ENCODE measurements at places on chromosomes 7 and 10.

GRCh38 chr7:138460176-138460648 is at the start of gene TRIM24:
Gene TRIM24 (plus strand): TSS chr7:138460259. CDS start chr7:138460549, 290 bp downstream.
- DNase-seq, result no peak

- DNase-seq, result no peak
Measured at GRCh38 chr7:130425796-130426195, 15.0 kb downstream of the CEP41 start.

DNA sequence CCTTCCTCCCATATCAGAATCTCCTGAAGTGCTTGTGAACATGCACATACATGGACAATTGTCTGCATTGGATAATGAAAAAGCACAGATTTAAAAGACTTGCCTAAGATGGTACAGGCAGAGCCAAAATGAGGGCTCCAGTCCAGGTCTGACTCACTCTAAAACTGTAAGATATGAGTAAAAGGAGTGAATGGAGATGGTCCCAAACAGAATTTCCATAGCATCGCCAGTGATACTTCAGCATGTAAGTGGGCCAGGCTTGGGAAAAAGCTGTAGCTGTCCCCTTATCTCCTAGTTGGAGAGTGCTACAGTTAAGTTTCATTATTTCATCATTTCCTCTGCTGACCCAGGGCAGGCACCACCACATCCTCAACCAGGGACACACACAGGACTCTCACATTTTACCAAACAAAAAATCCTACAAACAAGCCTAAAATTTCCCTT is 26.4 kb upstream of the IL6 start:
- DNase-seq, result no peak

- no peak for DNase-seq
Measured at GRCh38 chr10:99975942-99976809, 33.6 kb downstream of the DNMBP start.

GRCh38 chr10:1195828-1196227 is 139.6 kb downstream of the WDR37 start:
- DNase-seq, result no peak

- peak; percentile 18 for DNase-seq
Measured at GRCh38 chr10:105950410-105950809, 1214.1 kb downstream of the SORCS1 start.

DNA sequence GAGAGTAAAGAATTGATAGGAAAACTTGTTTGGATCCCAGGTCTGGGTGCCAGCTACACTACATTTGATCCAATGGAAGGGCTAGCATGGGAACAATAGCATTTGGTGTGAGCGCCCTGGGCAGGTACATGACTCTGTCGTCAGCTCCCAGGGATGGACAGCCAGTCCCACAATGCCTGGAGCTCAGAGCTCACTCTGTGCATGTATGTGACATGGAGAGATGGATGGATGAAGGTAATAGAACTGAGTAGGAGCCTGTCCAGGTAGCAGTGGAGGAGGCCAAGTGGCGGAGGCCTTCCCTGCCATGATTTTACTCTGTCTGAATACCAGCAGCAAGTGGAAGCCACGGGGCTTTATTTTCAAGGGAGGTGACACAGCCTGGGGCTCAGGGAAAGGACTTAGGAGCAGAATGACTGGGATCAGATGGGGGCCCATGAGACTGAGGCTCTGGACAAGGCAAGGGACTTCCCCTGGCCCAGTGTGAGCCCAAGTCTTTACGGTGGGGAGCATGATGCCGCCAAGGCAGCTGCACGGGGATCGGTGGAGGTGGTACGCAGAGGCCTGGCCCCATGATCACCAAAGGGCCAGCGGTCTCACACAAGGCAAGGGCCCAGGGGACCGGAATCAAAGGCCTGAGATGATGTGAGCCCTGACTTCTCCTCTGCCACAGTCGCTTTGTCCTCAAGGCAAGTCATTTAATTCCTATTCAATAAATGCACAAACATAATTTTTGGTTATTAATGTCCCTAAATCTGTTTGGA is 5.9 kb downstream of the PTPRE start:
- no peak for DNase-seq

DNA sequence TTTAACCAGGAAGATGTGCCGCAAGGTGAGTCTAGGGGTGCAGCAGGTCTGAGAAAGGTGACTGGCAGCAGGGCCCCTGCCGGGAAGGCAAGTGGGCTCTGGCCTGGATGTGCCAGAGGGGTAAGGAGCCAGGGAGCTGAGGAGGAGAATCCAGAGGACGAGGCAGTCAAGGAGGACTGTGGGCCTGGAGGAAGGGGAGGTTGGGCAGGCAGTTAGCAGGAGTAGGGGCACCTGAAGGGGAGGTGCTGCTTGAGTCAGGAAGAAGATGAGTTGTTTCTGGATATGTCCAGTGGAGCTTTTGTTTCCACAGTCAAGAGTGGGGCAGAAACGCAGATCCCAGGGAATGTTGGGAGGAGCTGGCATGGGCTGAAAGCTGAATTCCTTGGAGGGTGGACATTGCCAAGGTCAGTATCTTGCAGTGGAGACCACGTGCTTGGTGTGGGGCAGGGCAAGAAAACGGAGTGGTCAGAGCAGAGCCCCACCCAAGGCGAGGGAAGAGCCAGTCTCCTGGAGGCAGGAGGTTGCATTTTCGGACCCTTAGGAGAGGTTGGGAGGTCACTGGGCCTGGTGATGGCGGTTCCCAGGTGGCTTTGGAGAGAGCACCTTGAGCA is 34.0 kb downstream of the MINDY4 start:
- DNase-seq, result no peak

DNA sequence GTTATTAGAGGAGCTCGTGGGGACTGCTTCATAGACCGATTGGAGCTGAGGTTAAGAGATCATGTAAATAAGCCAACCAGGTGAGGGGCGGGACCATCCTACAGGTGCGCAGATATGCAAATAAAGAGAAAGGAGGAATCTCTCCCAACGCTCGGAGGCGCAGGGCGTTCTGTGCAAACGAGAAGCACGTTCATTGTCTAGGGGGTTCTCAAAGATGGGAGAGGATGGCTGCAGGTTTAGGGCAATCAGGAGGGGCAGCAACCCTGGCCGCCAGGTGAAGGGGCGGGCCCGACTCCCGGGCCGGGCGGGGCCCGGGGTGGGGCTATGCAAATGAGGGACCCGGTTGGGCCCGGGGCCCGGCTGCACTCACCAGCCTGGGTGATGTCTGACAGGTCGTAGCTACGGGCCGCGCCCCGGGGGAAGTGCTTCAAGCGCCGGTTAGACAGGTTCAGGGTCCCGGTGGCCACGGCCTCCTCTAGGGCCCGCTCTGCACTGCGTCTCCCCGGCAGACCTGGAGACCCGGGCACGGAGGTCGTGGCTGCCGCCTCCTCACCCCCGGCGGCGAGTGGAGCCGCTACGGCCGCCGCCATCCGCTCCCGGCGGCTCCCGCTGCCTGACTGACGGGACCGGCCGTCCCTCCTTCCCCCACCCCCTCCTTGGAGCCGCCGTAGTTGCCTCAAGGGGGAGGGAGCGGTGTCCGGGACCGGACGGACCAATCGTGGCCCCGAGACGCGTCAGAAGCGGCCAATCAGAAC is at the start of gene LRCH4:
Gene LRCH4, minus strand, starts transcription at position 619 of the 755 bp plus-strand sequence. Its CDS starts 29 bp downstream, at position 590.
- DNase-seq, result no peak

DNA sequence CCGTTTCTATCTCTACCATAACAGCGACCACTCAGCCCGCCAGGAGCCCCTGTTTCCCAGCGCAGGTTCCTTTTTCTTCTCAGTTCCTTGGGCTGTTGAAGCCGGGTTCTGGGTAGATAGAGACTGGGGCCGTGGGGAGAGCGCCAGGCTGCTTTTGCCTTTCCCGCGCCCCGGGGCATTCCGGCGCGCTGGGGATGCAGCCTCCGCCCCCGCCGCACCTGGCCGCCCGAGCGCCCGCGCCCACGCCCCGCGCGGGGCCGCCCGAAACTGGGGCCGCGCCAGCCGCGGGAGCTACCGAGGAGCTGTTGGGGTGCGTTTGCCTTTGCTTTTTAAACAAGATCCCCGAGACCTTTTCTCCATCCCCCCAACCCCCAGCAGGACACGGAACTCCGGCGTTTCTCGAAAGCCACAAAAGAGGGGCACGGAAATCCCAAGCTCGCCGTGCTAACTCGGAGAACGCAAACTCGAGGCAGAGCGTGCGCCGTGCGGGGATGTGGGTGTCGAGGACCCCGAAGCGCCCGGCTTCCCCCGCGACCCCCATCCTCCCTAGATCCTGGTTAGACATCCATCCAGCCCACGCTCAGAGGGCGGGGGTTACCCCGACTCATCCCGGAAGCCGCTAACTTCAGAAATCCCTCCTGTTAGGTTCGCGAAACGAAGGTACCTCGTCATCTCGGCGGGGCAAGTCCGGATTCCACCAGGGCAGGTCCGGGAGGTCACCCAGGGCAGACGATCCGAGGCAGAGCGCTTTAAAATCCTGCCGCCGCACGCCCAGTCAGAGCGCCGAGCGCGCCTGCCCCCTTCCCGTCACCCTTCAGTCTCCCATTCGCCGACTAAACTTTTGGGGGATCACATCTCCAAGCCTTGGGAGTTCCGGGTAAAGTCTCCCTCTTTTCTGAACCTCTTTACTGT is 1.0 kb downstream of the GRM8 start:
- DNase-seq, result no peak
